A375 (cell line): ENCODE measurements at places on chromosomes 7 and 10. TPM values are rescaled to one million over a fixed set of nuclear protein-coding genes. Genes with fewer than 3 reads are reported as not detected.

Gene ITPRID1
- total RNA-seq = not detected in 2 replicates

Gene C7orf33
- total RNA-seq = not detected in 2 replicates

Gene C10orf62
- total RNA-seq = 0.15 and 0.56 TPM in 2 replicates

Gene NPC1L1
- total RNA-seq = 0.03 and 0.11 TPM in 2 replicates

Gene HOXA5
- total RNA-seq = 13.1 and 25.2 TPM in 2 replicates

Gene NUB1
- total RNA-seq = 81.8 and 85.5 TPM in 2 replicates

Gene SLC37A3
- total RNA-seq = 28.8 and 43.8 TPM in 2 replicates

Gene LAMB4
- 0.08 and 0.15 TPM in 2 replicates for total RNA-seq

Gene CYP2W1
- total RNA-seq = not detected in 2 replicates

Gene CAMK2B
- total RNA-seq = 0.04 and 0.11 TPM in 2 replicates

Gene MMD2
- total RNA-seq = not detected in 2 replicates

Gene AMPH
- total RNA-seq = 0.42 and 1.1 TPM in 2 replicates

Gene PKD1L1
- total RNA-seq = 0.29 and 0.41 TPM in 2 replicates

Gene RBM20
- total RNA-seq = 0.45 and 0.64 TPM in 2 replicates

Gene SLC16A12
- 0.05 TPM in 1 of 2 replicates, not detected in the other for total RNA-seq

Gene CALML3
- total RNA-seq = not detected in 2 replicates
